Caco-2 (cell line): ENCODE measurements at places on chromosomes 7 and 10.

DNA sequence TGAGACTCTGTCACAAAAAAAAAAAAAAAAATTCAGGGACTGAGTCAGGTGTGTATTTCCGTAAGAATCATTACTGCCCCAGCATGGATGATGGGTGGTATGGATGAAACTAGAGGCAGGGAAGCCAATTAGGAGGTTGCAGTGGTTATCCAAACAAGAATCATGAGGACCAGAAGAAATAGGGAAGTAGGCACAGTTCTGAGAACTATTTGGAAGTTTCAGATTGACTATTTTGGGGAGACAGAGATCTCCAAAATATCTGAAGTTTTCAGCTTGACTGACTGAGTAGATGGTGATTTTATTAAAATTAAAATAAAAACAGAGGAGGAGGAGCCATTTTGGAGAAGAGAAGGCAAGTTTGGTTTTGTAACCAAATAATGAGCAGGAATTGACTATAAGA, 119.4 kb upstream of the NRBF2 start:
- no peak for DNase-seq

DNA sequence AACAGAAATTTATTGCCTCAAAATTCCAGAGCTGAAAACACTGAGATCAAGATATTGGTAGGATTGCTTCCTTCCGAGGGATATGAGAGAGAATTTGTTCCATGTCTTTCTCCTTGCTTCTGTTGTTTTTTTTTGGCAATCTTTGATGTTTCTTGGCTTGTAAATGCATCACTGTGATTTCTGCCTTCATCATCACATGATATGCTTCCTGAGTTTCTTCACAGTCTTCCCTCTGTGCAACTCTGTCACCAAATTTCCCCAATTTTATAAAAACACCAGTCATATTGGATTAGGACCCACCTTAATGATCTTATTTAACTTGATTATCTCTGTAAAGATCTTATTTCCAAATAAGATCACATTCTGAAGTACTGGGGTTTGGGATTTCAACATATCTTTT, 14.7 kb downstream of the TMEM236 start:
- no peak for DNase-seq

GRCh38 chr10:97407211-97407951, 6.2 kb upstream of the RRP12 start:
- DNase-seq = peak; percentile 77

GRCh38 chr7:92963566-92963965, 127.2 kb upstream of the CDK6 start:
- no peak for DNase-seq

- DNase-seq = no peak
Observed at GRCh38 chr7:33563651-33564050, 341.7 kb upstream of the BMPER start.

- no peak for DNase-seq
Observed at GRCh38 chr7:70762696-70763095, 369.2 kb upstream of the GALNT17 start.

DNA sequence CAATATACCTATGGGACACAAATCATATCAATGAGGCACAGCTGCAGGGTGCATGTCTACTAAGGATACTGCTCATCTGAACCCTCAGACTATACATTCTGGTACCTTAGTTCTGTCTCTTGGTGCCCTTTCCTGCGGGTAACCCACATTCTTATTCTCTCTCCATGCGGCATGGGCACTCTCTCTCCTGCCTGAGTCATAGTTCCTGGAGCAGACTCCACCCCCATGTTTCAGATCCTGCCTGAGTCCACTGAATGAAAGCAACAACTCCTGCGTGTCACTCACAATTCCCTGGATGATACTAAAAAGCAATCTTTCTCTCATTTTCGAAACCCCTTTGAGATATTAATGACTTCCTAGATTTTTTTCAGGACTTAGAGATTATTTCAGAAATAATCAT, 653.1 kb upstream of the C7orf33 start:
- DNase-seq = no peak

DNA sequence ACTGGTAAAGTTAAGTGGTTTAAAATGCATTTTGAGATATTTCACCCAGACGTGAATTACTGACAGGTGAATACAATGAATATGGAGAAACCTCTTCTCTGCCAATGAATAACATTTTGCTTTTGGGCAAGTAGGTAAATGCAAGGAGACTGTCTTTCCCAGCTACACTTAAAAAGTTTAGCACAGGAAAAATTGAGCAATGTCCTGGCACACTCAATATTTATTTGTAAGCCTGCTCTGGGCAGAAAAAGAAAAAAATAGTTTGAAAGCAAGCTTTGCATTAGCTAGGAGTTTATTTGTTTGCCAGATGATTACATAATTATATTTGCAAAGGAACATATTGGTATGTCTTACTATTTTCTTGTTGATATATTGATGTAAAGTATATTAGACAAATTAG, 624.2 kb downstream of the ACTR3B start:
- no peak for DNase-seq

DNA sequence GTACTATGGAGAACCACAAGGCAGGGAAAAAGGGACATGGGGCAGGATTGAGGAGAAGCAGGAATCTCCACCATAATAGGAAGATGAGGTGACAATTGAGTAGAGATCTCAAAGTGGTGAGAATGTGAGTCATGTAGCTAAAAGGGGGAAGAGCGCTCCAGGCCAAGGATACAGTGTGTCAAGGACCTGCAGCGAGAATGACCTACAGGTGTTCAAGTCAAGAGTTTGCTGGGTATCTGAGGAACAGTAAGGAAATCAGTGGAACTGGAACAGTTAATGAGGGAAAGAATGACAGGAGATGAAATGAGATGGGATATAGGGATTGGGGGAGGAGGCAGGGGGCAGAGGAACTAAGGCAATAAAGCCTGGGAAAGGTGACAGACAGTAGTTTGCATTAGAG, 33.6 kb downstream of the SFR1 start:
- no peak for DNase-seq

GRCh38 chr10:10133281-10133680, 884.4 kb upstream of the CELF2 start:
- DNase-seq = no peak

DNA sequence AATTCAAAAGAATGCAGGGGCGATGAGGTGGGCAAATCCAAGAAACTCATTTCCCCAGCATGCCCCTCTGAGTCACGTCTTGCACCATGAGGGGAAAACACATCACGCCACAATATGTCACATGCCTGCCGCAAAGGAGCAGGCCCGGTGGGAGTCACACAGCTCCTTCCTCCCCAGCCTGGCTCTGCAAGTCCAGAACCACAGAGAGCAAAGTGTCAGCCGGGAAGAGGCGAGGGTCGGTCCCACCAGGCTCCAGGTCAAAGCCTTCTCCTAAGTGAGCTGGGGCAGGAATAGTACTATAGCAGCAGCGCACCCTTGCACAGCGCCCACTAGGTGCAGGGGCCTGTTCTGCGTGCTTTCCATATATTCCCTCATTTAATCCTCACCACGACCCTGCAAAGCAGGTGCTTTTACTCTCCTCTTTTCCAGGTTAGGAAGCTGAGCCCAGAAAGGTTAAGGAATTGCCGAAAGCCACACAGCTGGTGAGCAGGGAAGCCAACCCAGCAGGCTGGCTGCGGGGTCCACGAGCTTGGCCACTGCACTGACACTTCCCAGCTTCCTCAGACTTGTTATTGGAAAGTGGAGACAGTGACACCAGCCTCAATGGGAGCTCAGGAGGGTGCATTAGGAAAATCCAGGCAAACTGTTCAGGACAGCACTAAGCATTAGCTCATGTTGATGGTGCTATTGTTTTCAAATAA, 94.0 kb upstream of the ZMIZ1 start:
- DNase-seq = peak; percentile 69

- DNase-seq = no peak
Observed at GRCh38 chr10:13769946-13770345, 183.2 kb downstream of the PRPF18 start.

GRCh38 chr10:112756235-112756527, 193.9 kb upstream of the TCF7L2 start:
- no peak for DNase-seq

GRCh38 chr7:97005183-97006054, at the start of gene DLX6:
TSS of gene DLX6 (plus strand) at chr7:97005553. CDS start at chr7:97005978, 425 bp downstream.
- DNase-seq = peak; percentile 90

DNA sequence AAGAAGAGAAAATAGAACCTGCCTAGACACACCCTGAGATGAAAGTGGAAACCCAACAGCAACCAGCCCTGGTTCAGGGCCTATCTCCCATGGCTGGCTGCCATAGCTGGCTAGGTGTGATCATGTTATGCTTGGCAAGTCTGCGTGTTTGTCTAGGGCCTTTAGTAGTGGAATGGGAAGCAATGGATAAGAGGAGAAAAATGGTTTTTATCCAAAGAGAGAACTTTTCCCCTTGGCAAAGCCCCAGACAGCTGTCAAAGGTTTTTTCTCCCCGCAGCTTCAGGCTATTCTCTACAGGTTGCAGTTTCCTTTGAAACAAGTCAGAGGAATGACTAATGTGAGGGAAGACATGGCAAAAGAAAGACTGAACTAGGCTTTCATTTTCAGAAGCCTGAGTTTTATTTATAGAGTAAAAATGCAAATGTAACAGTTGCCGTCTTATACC, 161.5 kb downstream of the SEMA3D start:
- no peak for DNase-seq

DNA sequence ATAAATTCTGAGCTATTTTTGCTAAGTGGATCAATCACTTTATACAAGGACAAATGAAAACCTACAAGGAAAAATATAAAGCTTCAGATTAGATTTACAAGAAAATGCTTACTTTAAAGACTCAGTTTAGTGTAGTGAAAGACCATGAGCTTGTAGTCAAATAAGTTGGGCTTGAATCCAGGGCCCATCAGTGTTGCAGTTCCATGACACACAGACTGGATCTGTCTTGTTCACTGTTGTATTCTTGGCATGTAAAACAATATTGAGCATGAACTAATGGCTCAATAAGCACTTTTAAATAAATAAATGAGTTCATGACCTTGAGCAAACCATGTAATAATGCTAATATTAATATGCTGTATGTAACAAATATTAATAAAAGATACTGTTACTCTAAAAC, 164.6 kb upstream of the KCND2 start:
- DNase-seq = no peak

DNA sequence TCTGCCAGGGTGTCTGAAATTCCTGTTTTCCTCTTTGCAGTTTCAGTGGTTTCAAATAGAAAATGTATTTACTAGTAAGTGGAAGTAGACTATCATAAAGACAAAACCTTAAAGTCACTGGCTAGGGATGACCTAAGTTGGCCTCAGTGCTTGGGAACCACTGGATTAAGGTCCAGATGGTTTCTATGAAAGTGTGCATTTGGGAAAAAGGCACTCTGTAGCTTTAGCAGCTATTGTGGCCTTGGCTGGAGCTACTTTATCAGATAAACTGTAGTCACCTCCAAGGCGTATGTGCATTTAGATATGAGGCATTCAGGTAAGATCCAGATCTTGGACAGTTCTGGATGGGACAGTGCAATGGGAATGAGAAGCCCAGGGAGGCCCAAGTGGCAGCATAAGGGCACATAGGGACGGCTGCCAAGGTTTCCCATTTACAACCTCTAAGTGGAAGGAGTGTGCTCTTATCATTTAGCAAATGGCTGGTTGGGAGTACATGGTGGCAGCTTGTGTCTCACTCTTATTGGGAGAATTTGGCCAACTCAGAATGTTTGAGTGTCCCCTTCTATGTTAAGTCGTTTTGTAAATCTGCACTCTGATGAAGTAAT, 185.6 kb downstream of the LRMDA start:
- DNase-seq = no peak

GRCh38 chr10:48449501-48450232, 143.2 kb downstream of the MAPK8 start:
- no peak for DNase-seq

DNA sequence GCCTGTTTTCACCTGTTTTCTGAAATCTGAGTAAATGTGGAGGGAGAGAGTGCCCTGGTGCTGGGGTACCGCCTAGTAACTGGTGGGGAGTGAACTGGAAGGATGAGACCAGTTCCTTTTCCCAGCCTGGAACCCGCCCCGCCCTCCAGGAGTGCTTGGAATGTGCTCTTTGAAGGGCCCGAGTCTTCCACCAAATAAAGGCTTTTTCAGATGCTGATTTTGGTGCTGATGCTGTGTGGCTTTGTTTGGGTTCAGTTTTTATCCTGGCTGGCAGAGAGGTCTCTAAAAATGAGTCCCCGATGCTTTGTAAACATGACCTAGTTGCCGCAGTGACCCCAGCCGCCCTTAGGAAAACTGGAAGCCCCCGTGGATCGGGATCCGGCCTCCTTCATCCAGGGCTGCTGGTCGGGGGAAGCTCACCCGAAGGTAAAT, 25.9 kb downstream of the FOXK1 start:
- no peak for DNase-seq

- no peak for DNase-seq
Observed at GRCh38 chr10:66398669-66399068, 527.2 kb upstream of the LRRTM3 start.

DNA sequence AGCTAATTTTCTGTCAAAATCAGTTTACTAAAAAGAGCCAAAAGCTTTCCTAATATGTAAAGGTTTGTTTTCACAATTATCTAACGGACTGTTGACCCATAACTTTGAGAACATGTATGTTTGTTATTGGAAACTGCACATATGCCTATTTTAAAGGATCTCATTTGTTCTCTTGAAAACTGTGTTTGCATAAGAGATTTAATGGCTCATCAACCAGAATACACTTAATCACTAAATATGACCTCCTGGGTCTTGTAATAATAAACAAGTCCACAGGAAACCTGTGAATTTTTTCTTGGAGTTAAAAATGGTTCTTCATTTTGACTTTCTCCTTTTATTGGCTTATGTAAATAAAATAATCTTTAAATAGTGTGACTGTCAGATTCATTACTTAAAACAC, 48.3 kb upstream of the STEAP1B start:
- no peak for DNase-seq

DNA sequence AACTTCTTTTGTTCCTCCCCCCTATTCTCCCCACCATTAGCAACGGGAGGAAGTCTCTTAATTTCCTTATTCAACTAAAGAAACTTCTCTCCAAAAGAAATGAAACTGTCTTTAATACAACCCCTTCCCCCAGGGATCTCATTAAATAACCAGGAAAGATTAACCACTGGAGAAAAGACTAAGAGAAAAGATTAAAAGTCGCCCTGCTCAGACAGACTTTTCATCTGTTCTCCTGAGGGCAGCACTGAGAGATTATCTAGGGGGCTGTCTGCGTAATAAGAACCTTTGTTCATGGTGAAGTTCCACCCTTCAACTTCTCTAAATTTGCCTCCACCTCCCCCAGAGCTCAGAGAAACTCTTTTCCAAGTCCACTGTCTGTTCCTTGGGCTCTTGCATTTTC, 105.5 kb downstream of the HGF start:
- DNase-seq = no peak

- DNase-seq = no peak
Observed at GRCh38 chr7:12290761-12291160, 79.7 kb downstream of the TMEM106B start.

DNA sequence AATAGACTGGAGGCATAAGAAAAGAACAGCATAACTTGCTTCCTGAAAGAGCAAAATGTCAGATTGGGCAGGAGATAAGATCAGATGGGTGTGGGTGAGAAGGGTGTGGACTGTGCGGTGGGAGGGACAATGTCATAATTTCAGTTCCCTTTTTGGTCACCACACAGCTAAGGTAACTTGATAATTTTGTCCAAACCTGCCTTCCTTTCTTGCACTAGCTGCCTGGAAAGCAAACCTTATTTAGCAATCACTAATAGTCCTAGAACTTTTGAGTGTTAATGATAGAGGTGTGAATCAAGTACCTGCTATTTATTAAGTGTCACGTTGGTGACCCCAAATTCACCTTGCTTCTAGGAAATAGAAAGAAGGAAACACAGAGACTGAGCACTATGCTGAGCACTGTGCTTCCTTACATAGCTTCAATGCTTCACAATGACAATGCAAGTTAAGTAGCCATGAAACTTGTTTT, 72.4 kb upstream of the SP4 start:
- DNase-seq = no peak
